ENCODE measurements at places on chromosomes 2 and 18.

DNA sequence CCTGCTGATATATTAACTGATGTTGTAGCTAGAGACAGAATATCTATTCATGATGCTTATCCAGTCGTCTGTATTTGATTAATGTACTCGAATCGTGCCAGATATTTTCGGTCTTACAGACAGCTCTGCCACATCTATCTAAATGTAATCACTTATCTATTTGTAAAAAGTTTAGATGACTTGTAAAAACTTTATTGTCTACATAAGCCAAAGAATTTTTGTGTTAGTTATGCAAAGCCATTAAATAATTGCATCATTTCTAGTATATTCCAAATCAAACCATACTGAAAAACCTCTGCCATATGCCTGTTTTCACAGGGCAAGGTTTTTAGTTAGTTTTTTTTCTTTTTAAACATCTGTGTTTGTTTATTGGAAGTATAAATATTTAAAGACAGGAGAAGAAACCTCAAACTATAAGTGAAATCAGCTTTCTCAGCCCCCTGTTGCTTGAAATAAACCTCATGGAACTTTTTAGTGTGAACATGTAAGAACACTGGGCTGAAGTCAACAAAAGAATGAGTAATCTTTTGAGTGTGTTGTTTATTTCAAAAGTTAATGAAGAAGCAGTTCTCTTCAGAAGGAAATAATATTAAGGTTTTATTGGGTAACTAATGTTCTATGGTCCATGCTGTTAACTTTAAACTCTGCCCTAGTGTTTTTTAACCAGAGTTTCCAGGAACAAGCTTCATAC lies 657.6 kb upstream of the SYT4 start:
- DNase-seq = no peak

- DNase-seq = no peak
Measured at GRCh38 chr2:194104687-194105086, 1552.3 kb upstream of the SLC39A10 start.

- DNase-seq = no peak
Measured at GRCh38 chr2:113894156-113894743, 4.4 kb downstream of the ACTR3 start.

GRCh38 chr2:57278451-57278850 lies 768.2 kb upstream of the VRK2 start:
- no peak for DNase-seq

GRCh38 chr2:74499267-74499939 lies at the start of gene LBX2:
Gene LBX2, minus strand, starts transcription at chr2:74499603. Its CDS starts 66 bp downstream, at chr2:74499537.
- no peak for DNase-seq

GRCh38 chr2:169761251-169761969 lies 27.8 kb downstream of the KLHL23 start:
- DNase-seq = no peak

DNA sequence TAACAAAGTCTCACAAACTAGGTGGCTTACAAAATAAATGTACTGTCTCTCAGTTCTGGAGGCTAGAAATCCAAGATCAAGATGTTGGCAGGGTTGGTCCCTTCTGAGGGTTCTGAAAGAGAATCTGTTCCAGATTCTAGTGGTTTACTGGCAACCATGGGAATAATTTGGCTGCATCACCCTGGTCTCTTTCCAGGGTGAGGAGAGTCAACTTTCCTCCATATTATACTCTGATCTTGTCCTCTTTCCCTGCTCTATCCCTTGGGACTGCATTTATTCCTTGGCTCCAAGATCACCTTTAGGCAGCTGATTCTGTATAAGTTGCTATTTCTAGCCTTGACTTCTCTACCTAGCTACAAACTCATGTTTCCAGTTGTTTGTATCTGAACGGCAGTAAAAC lies 35.2 kb downstream of the SLC40A1 start:
- no peak for DNase-seq

- DNase-seq = peak; percentile 64
Measured at GRCh38 chr18:41745166-41746049, 209.6 kb upstream of the PIK3C3 start.

DNA sequence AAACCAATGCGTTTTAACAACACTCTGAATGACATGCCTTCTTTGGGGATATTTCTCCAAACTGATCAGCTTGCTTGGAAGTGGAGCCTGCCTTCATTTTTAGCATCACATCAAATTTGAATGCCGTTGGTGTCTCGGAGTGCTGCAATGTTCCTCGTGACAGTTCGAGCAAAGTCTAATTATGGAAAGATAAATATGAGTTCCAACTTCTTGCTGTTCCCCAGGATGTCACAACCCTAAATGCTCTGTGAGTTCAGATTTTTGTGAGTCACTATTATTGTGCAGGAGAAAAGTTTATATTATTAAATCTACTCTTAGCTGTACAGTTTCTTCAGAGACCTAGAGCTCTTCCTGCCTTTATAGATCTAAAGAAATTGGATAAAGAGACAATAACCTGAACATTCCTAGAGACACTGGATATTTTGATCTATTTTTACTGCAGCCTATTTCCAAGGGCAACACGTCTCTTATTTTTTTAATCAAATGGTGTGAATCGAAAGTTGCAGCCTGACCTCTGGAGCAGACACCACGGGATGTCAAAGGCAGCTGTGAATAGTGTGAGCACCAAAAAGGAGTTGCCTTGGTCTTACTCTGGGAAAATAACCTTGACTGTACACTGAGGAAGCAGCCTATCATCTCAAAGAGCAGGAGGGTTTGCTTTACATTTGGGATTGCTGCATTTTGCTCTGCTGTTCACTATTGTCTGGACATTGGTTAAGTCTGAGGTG lies 330.1 kb downstream of the TDRD15 start:
- DNase-seq = no peak

All from neuronal stem cell (in vitro differentiated cells).